Thoracic aorta (tissue), 2 donors: ENCODE measurements at places on chromosomes 1 and 21.

DNA sequence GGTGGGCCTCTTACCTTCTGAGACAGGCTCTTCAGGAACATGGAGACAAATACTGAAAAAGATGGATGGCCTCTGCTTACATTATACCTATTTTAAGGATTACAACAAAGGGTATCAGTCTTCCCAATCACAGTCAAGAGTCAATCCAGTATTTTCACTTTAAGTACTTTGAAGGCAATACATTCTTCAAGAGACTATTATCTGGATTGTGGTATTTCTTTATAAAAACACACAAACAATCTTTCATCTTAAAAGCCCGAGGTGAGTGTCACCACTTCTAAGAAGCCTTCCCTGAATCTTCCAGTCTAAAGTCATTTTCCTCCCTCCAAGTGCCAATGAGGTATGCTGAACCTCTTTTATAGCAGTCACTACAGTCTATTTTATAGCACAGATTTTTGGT lies 45.3 kb downstream of the WASF2 start:
- DNase-seq = no peak

DNA sequence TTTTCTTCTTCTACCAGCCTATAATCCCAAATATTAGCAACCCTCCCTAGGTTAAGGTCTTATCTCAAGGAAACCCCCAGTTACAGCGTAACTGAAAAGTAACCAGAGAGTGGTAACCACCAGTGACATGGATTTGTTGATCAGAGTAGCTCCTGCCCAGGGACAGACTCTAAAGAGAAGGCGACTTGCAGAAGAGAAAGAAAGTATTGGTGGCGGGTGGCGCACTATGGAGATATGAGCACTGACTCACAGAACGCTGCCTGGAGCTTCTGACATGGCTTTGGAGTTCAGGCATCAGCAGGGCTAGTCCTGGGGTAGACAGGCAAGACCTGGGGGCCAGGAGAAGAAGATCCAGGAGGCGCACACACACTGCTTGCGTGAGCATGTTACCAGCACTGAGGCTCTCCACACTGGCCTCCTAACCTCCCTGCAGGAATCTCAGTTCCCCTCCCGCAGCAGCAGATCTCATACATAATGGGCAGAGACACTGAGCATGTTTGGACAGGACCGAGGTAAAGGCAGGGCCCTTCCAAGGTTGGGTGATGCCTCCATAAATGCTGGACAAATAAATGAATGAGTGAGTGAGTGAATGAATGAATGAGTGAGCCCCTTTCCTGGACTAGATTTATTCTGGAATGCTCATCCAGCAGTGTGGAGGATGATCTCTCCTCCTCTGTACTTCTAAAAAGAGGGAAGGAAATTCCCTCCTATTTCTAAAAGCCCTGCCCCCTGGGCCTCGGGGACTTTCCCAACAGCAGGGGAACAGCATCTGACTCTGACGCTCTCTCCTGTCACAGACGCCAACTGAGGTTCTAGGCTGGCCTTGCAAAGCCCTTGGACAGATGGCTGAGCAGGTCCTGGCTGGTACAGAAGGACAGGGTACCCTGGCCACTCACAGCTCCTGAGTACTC lies 175.5 kb downstream of the CLIC6 start:
- DNase-seq = no peak

DNA sequence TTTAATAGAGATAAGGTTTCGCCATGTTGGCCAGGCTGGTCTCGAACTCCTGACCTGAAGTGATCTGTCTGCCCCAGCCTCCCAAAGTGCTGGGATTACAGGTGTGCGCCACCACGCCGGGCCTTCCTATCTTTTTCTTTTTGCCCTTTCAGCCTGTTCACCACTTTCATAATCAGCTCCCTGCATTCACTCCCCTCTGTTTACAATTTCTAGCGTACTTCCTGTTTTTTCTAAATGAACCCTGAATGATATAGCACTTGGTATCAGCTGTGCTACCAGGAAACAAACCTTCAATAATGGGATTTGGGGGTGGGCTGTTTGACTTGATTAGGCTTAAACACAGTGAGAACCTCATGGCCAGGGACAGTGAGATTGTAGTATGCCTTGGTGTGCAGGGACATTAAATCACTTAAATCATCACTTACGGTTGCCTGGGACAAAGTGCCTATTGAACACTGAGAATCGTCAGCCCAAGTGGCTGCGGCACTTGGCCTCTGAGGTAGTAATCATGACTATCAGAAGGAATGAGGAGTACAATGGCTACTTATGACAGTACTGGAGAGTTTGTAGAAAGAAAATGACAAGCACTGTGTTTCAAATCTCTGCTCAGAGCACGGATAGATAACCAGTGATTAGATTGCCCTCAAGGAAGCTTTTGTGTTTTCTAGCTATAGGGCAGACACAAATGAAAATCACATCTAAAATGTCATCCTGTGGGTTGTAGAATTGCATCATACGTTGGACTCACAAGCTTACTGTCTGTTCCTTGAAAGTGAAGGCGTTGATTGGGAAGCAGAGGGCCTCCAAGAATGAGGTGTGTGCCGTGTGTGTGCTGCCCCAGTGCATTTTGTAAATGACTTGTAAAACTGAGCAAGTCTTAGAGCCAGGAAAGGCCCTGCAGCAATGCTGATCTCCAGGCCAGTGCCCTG lies 661.8 kb downstream of the MATN1 start:
- no peak for DNase-seq

DNA sequence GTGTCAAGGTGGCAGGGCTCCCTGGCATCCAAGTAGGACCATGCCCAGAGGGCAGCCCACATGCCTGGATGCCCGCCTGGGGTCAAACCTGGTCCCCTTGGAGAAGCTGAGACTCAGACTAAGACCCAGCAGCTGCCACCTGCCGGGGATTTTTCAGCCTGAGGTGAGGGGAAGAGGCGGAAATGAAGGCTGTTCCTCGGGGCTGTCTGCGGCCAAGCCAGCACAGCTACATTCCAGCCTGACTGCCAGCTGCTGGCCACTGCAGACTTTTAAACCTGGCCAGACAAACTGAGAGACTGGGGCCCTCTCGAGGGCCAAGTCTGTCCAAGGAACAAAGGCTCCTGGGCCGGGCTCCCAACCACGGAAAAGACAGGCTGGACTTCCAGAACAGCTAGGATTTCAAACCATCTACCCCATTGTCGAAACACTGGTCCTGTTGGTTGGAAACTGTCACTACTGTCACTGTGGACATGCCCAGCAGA lies 21.9 kb upstream of the PLEKHG5 start:
- no peak for DNase-seq

- no peak for DNase-seq
These were observed 10.0 kb upstream of the RCSD1 start for GRCh38 chr1:167620002-167620401.

GRCh38 chr1:205339717-205340116 lies 17.0 kb downstream of the KLHDC8A start:
- DNase-seq = no peak
